ENCODE measurements at places on chromosomes 5 and 9.

GRCh38 chr5:16937503-16938161, 1.5 kb upstream of the MYO10 start:
- DNase-seq: no peak

GRCh38 chr5:53335115-53335514, 145.3 kb upstream of the FST start:
- DNase-seq: no peak

GRCh38 chr5:78003919-78004318, 227.8 kb upstream of the TBCA start:
- peak; percentile 35 for DNase-seq

GRCh38 chr5:150124596-150124995, 31.0 kb downstream of the PDGFRB start:
- no peak for DNase-seq

- no peak for DNase-seq
These were observed 98.5 kb upstream of the LMX1B start for GRCh38 chr9:126515001-126515872.

DNA sequence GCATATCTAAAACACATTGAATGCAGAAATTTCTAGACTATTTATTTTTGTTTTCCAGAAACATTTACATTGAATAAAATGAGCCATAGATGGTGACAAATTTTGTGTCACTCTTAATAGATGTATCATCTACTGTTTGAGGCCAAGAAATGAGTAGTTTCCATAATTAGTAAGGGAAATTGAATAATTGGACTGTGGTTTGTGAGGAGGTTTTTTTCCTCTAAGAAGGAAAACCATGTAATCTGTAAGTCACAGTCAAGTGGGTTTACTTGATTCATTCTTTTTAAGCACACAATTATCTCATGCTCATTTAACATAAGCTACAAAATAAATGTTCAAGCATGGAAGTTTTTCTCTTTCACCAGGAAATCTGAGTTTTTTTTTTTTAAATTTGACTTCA, 876.4 kb downstream of the NR2F1-AS1 start:
- no peak for DNase-seq

- no peak for DNase-seq
These were observed 13.8 kb downstream of the CD74 start for GRCh38 chr5:150398722-150399523.

DNA sequence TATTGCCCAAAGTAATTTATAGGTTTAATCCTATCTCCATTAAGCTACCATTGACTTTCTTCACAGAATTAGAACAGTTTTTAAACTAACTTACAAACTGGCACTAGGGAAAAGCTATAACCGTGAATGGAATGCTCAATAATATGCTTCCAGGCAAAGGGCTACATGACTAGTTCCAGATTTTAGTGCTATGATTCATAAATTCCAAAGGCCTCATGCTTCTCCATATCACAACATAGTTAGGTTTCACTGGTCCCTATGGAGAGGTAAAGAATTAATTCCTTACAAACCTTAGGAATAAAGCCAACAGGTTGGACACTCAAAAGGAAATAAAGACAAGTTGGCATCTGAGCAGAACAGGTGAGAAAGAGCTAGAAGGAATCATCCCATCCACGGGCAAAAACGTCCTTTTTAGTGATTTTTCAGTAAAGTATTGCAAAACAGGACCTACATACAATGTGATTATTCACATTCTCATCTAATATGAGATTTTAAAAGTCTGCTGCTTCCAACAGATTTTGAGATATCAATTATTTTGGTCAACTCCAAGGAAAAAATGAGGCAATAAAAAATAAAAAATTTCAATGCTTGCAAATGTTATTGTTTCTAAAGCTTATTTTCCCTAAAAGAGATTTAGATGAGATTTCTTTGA, 97.0 kb upstream of the TARS1 start:
- DNase-seq: no peak

DNA sequence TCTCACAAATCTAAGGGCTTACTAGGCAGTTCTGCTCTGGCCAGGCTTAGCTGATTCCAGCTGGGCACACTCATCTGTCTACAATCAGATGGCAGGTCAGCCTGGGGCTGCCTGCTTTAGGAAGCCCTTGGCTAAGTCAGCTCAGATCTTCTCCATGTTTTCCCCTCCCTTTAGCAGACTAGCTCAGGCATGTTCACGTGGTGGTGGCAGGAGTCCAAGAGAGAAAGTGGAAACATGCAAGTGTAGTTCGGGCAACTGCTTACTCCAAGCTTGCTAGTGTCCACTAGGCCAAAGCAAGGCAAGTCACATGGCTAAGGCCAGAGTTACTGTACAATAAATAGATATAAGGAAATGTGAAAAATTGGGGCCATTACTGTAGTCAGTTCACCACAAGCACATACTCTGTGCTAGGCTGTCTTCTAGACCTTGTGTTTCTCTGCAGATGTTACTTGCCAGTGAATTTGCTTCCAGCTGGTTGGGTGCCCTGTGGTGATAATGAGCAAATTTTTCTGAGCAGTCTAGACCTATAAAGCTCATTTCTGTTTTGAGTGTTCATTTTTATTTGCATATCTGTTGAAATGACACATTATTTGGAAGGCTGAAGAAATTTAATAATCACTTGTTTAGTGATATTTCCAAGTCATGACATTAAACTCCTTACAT, 38.3 kb downstream of the RECK start:
- no peak for DNase-seq

DNA sequence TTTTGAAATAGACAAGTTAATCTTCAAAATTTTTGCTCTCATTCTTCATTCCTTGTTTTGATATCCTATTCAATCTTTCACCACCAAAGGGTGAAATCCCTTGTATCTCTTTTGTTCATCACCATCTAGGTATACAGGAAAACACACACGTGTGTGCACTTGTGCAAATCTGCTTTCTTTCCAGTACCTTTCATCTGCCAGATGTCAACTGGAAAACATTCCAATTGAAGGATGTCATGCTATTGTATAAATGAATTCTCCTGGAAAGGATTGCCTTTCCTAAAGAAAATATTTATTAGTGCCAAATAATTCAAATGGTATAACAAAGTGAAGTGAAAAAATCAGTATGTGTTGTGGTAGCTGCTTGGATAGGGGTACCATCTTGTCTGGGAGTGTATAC, 123.7 kb downstream of the RANBP17 start:
- DNase-seq: no peak

- DNase-seq: peak; percentile 33
These were observed 171.2 kb downstream of the DOCK8 start for GRCh38 chr9:385818-386398.

GRCh38 chr5:138770977-138771376, 17.8 kb downstream of the CTNNA1 start:
- peak; percentile 69 for DNase-seq

DNA sequence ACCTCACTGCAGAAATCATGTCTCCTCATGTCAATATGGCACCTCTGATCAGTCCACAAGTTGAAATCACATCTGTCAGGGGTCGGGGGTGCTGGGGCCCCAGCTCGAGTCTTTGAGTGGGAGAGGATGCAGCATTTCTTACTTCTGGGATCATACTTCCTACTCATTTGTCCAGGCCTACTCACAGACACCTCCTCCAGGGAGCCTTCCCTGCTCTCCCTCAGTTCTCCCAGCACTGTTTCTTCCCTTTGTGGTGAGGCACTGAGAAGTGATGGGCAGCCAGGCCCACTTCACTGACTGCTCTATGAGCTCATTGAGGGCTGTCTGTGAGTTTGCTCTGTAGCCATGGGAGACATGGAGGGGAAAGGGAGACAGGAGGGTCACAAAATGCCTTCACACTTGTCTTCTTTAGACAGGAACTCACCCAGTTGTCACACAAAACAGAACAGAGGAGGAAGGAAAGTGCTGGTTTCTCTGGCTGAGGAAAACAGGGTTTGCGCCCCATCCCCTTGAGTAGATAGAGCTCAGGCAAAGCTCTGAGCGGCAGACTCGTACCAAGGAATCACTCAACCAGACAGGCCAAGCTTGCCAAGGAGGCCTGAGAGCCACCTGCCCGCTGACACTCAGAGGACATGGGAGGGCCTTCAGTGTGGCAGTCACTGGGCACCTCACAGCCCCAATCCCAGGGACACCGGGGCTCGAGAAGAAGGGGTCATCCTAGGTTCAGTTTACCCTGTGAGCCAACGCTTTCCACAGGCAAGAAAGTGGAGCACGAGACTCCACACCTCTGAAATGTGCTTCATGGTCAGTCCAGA, 152.9 kb downstream of the GABBR2 start:
- no peak for DNase-seq

DNA sequence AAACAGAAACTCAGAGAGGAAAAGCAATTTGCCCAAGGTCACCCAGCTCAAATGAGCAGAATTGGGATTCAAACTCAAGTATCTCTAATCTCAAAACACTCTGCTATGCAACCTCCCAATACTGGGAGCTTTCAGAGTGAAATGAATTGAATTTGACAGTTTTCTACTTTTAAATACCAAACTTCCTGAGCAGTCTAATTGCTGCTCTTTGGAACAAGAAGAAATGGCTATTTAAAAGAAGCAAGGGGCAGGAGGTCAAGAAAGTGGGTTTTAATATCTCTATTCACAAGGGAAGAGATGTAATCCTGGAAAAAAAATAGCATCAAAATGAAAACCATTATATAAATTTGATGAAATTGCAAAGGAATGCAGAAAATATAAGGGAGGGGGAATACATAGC, 142.6 kb downstream of the INSYN2B start:
- no peak for DNase-seq

GRCh38 chr5:97243353-97243752, 60.3 kb upstream of the RIOK2 start:
- no peak for DNase-seq

DNA sequence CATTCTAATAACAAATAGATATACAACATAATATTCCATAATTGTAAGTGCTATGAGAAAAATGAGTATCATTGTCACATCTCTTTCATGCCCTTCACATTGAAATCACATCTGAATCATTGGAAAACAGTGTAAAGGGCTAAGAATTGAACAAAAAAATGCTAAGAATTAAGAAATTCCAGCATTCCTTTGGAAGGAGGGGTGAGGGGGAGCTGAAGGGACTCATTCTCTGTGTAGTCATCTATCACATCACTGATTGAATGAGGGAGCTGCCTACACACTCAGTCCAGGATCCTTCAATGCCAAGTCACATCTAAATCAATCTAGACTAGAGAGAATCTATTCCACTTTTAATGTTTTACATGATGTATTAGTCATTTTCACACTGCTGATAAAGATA, 286.6 kb downstream of the DTWD2 start:
- DNase-seq: no peak

DNA sequence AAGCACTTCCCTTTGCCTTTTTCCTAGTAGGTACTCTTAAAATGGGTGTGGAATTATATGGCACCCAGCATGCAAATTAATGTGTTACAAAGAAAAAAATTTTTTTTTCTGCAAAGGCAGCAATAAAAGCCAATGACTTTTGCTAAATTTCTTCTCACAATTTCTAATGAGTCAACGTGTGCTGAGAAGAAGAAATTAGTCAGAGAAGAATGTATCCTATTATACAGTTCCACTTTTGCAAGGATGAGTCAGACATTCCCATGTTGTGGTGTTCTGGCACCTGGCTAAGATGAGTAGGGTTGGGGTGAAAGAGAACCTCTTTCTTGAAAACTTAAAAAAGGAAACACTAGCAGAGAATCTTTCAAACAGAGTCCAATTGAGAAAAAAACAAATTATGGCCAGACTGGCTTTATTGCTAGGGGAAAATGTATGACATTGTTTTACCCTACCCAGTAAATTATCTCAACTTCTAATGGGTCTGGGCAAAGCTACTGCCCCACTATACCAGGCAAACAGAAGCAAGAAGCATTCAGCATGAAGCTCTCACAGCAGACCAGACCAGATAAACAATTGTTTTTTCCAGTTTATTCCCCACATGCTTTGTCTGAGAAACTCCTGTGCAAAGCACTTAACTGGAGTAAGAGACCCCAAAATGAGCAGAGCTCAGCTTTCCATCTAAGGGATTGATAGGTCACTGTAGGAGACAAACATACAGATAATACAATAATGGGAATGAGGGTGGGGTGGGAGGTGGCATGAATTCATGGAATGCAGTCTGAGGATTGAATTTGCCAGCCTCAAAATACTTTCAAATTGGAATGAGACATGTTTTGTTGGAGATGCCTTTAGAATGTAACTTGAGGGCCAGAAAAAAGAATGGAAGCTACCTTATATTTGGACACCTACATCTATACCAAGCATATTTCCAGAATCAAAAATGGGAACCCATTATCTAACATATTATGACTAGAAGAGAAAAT, 220.8 kb upstream of the RFX3 start:
- DNase-seq: no peak

DNA sequence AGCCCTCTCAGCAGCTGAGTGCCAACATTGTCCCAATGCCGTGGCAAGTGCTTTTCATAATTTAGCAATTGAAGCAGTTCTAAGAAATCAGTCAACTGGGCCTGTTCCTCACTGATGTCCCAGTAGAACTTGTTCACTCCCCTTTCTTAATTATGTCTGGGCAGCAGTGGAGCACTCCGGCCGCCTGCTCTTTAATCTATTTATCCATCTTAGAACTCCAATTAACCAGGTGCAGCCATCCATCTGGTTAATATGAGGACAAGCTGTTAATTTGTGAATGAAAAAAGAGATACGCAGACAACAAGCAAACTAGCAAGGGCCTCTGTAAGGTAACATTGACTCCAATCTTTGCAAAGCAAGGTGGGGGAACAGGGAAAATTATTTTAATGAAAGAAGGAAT, 39.4 kb downstream of the MAT2B start:
- DNase-seq: no peak

DNA sequence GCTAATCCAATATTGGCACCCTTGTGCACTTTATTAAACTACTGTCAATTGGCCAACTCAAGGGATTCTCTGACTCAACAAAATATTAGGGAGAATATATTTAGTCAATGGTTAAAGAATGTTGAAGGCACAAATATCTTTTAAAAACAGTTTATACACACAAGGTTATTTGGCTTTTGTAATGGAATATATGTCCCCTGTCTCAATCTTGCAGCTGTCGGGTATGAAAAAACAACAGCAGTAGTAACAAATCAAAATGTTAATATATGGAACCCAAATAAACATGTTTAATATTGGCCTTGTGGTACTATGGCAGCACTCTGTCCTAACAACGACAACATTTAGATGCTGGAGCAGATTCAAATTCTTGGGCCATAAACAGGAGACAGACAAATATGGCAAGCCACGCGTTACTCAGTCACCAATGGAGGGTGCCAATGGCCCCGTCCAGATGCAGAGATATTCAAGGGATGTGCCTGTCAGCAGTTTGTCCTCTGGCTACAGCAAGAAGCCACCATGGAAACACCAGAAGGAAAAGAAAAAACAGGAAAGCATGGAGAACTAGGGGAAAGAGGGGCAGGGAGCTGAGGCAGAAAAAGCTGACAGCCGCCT, 342.0 kb downstream of the NDUFS4 start:
- no peak for DNase-seq

GRCh38 chr5:111530298-111530740, 18.0 kb upstream of the STARD4 start:
- DNase-seq: no peak

- no peak for DNase-seq
These were observed 172.1 kb downstream of the SNCAIP start for GRCh38 chr5:122484103-122484502.
